ENCODE measurements at places on chromosomes 4 and X.

GRCh38 chr4:89653012-89653411 is 183.9 kb downstream of the SNCA start:
- no peak for DNase-seq

DNA sequence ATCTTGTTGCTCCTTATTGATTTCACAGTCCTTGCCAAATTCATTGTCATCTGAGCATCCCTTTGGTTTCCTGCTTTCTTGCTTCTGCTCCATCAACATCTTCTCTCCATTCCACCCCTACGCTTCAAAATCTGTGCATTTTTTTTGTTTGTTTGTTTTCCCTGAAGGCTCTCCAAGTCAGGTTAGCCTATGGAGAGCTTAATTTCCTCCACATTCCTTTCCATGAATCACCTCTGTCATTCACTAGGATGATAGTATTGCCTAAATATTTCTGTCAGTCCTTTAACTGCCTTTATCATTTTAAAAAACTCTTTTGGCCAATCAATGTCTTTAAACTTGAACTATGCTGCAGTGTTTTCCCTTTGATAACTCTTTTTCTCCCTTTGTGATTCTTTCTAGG is 67.7 kb downstream of the PPARGC1A start:
- no peak for DNase-seq

DNA sequence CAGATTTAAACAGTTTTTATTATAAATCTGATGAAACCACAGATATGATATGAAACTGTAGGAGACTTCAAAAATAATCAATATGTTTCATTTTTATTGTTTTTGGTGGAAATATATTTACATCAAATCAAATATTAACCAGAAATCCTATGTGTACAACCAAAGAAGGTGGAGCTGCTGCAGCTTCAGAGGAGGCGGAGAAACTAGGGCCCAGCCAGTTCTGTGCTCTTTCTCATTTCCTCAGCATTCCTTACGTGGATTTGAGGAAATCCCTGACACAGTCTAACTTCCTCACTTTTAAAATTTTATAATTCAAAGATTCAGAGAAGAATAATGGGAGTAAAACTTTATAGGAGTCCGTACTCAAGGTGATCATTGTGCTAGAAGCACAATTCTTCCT is 610.7 kb upstream of the CPXCR1 start:
- no peak for DNase-seq

DNA sequence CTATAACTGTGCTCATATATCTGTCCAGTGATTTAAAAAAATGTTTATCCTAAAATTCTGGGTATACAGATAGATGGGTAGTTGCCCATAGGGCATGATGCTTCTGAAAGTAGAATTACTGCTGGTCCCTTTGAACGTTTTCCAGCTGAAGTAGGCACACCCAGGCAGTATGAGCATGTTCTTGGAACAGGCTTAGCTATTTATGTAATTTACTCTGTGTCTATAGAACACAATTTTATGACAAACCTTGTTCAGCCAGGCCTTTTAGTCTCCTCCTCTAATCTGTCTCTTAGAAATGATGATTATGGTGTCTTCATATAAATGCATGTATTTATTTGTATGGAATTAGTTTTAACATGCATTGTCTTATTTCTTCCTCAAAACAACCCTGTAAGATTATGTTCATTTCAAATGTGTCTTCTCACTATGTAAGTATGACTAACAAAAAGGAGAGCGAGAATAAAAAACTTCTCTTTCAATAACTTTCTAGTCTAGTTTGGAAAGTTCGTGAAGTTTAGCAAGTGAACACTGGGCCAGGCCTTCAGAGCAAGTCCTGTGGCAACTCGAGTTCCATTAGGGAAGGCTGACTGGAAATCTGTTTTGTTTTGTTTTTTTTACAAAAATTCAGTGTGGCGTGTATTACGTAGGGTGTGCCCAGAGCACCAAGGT is 142.0 kb downstream of the AFF1 start:
- DNase-seq, result no peak

DNA sequence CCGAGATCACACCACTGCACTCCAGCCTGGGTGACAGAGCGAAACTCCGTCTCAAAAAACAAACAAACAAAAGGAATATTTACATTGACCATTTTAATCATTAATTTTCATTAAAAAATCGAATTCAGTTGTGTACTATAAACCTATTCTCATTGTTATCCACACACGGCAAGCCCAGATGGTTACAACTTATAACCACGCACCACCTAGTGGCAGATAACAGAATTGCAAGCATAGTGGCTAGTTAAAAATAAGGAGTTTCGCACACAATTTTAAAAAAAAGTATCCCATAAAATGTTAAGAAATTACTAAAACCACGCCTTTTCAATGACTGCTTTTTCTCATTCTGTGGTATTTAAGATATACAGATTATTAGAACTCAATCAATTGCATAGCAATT is 25.4 kb downstream of the MBNL3 start:
- no peak for DNase-seq

DNA sequence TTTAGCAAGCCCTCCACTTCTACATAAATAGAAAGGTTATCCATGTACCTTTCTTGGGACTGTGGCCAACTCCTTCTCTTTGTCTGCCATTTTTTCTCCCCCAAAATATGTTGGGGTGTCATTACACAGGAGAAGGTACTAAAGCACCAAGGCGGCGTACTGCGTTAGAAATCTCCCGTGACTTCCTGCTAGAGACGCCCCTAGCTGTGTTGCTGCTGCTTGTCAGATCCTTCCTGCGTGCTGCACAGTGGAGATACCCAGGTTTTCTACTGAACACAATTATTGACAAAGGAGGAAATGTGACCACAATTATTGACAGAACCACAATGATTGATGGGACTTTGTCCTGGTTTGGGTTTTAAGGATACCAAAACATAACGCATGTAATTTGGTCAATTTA is 97.7 kb downstream of the EFHC2 start:
- no peak for DNase-seq

DNA sequence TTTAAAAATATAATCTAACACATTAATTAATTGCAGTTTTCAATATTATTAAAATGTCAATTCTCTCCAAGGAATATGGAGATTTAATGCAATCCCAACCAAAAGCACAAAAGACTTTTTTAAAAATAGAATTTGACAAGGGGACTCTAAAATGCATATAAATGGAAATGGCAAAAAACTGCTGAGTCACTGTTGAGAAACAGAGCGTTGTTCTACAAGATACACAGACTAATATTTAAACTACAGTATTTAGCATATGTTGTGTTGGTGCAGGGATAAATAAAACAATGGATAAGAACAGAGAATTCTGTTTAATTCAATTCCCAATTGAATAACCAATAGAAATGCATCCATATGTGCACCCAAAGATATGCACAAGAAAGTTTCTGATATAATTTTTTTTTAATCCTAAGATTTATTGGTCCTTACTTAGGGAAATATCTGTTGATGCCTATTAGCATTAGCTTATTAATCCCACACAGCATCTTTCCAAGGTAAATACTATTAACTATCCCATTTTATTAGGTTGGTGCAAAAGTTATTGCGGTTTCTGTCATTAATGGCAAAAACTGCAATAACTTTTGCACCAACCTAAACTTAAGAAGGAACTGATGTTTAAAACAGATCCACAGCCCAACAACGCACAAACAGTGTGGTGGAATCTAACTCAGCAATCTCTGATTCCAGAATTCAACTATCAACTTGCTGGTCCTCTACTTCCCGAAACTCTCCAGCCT is 86.8 kb upstream of the VEGFC start:
- DNase-seq, result no peak

DNA sequence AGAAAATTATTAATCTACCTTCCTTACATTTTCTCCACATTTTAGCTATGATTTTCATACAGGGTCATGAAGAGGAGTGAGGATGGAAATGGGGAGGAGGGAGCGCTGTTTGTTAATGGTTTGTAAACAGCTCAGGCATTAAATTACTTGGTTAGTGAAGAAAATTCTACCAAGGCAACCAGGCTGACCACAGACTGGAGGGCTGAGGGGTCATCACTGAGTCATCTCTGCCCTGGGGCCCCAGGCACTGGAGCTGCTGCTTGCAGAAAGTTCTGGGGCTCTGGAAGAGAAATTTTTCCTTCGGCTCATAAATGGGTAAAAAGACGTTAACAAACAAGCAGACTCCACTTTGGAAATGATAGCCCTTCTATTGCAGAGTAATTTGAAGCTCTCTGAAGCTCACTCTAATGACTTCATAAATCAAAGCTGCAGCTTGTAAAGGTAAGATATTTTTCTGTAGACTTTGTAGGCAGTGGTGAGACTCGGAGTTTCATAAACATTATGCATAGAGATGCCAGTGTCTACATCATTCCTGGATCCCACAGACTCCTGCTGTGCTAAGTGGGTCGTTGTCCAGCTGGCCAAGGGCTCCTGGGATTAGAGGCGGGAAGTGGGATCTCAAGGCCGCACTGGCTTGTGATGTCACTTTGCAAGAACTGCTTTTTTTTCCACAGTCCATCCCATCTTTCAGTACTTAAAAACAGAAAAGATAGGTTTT is 159.6 kb downstream of the PTTG2 start:
- DNase-seq, result no peak

GRCh38 chrX:23884427-23885024 is 23.2 kb downstream of the APOO start:
- DNase-seq, result no peak

DNA sequence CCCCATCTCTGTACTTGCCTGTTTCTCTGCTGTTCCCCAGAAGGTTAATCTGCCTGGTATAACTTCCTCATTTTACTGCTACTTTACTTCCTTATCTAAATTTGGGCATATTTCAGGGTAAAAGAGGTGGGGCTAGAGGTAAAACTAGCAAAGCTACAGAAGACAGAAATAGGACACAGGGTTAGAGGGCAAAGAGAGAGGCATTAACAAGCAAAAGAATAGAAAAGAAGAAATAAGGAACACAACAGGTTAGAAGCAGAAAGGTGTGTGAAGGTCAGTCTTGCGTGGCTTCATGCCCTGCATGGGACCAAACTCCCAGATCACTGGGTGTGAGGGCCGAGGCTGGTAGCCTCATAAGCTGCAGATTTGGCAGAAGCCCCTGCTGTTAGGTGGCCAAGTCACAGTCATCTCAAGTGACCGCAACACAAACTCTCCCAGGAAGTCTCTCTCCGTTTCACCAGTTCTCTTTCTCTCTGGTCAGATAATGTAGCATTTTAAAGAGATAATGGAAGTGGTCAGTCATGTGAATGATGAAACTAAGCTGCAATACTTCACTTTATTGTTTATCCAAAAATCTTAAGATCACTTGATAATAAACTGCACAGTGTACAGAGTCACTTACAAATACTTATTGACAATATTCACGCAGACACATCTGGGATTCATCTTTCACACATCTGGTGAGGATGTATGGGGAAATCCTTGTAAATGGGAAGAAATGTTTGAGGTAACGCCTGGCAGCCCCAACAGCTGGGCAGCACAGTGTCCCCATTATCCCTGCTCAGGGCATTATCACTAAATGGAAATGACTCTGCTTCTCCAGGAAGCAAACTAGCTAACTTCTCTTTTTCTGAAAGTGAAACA is 16.4 kb downstream of the TMEM154 start:
- no peak for DNase-seq

DNA sequence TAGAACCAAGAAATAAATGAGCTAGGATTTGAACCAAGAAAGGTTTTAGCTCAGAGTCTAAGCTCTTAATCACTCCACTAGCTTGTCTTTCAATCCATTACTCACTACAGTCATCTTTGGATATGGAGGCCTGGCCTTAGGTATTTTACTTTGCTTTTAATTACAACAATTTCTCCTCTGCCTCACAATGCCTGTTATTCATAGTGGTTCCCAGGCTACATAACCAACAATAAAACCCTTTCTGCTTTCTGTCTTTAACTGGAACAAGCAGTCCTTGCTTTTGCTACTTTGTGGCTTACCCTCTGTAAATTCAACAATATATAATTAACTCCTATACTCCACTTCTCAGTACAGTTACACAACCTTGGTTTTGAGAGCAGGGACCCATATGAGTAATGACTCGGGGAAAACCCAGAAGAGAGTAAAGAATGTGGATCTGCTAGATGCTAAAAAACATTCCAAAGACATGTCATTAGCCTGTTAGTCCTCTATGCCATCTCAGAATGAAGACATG is 94.7 kb upstream of the NAP1L5 start:
- DNase-seq, result peak; percentile 64

DNA sequence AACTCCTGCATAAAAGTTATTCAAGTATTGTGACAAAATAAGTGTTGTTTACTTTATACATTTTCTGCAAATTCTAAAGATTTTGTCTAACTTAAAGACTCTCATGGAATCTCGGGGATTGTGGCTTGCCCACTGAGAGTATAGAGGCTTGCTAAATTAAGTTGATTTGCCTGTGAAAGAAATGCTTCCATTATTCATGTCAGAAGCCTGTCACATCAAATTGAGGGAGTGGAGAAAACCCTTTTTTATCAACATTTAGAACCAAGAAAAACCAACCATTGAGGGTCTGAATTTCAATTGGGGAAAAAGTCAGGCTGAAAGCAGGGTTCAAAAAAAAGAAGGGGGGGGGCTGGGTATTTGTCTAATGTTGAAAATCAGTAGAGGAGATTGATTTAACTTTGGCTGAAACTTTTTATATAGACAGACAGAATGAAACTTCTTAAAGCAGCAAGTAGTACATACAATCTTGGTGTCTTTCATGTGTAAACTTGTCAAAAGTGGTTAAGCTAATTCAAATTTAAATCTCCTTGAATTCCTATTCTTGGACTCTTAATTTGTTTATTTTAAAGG is 144.8 kb upstream of the CXorf66 start:
- no peak for DNase-seq

DNA sequence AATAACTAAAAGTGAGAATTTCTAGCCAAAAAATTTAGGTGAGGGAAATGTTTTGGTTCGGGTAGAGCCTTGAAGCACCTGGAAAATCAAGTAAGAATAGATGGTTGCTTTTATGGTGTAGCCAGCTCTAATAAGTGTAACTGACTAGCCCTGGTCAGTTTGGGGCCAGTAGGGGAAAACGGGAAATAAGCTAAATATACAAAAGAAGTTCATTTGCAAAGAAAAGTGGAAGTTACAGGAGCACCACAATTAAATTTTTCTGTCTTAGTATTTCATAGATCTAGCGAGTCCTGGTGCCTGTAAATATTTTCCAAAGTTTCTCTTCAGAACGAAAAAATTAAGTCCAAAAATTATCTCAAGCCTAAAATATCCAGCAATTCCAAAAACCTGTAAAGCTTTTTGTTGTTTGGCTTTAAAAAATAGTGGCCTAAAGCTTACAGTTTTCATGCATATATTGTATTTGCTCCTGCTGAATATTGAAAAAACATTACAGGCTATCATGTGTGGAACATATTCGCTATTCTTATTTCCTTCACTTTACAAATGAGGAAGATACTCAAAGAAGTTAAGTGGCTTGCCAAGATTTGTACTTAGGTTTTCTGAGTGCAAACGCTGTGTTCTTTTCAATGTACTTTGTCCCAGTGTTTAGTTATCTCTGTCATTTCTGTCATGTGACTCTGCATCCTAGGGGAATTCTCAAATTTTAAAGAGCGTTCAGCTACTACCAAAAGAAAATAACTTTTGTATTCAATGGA is 7.3 kb upstream of the PTPN13 start:
- DNase-seq, result no peak

Data from epithelial cell of prostate (primary cell).